Suprapubic skin (tissue), 4 donors: ENCODE measurements at places on chromosomes 2 and 18. TPM values are rescaled to one million over a fixed set of nuclear protein-coding genes. Genes with fewer than 3 reads are reported as not detected.

Gene NEU2
- 1.7 TPM for total RNA-seq

Gene MAP3K2
- total RNA-seq = 47.2 TPM

DNA sequence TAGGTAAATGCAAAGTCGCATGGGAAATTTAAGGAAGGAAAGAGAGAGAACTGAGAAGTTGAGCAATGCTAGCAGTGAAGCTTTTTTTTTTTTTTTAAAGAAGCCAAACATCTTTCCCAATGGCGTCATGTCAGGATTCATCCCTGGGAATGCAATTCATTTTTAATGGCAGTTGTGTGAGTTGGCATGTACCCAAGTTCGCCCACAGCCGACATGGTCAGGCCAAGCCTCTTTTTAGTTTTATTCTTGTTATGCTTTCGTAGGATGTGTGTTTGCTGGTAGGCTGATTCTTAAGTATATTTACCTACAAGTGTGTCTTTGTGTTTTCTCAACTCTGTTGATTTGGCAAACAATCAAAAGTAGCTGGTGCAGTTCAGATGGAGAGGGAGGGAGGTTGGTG lies 127.6 kb upstream of the ITGA6 start:
- DNase-seq = no peak

DNA sequence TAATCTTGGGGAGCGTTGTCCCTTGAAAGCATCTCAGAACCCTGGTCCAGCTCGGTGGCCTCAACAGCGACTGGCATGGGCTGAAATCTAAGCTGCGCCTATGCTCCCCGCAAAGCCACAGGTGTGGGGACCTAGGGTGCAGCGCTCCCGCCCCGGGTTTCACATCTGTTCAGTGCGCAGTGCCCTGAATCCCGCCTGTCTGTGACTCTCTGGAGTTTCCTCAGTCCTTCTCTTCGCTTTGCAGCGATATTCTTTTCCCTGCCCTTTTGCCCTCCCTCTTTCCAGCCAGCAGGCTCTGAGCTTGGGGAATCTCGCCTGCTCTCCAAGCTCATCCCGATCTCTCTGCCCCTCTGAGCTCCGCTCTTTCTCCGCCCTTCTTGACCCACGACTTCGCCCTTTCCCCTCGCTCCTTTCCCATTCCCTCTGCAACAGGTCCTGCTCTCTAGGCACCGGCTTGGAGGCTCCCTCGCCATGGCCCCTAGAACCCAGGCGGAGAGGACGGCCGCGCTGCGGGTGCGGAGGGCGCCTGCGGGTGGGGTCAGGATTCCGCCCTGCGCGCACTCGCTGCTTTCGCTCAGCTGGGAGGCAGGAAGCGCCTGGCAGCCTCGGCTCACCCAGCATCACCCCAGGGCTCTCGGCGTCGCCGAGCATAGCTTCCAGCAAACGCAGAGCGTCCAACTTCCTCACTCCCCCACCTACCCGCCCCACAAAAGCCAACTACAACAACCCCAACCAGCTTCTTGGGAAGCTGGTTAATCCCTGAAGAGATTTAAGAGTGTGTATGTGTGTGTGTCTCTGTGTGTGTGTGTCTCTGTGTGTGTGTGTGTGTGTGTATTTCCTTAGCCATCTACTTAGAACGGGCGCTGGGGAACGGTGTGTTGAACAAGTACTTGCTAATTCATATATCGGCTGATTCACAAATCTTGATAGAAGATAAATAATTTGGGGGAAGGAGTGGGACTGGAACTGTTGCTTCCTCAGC lies 1.1 kb downstream of the GRP start:
- DNase-seq = no peak

- no peak for DNase-seq
These were observed 12.2 kb upstream of the ZAP70 start for GRCh38 chr2:97701186-97701585.
